ENCODE measurements at places on chromosomes 13 and 19. TPM values are rescaled to one million over a fixed set of nuclear protein-coding genes. Genes with fewer than 3 reads are reported as not detected.

SLC5A5 gene
- polyA plus RNA-seq = not detected

GRCh38 chr13:52706081-52706480 lies 33.5 kb downstream of the CNMD start:
- no peak for DNase-seq

KLK11 gene
- 0.35 TPM for polyA plus RNA-seq

SCEL gene
- polyA plus RNA-seq = not detected

DNA sequence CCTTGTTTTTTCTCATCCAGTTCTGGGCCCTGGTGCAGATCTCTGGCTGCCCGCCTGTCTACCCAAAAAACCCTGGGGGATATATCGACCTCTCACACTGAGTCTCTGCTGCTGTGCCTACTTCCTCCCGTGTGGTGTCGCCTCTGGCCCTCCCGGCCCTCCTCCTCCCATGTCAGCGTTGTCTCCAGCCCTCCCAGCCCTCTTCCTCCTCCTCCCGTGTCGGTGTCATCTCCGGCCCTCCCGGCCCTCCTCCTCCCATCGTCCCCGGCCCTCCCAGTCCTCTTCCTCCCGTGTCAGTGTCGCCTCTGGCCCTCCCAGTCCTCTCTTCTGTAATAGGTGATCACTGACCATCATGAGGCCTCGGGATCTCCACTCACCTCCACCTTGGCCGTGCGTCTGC lies 81.8 kb downstream of the GPR12 start:
- DNase-seq = no peak

Measured in heart left ventricle (tissue), 16 donors.